Tibial nerve (tissue), 4 donors: ENCODE measurements at places on chromosomes 6 and 20. TPM values are rescaled to one million over a fixed set of nuclear protein-coding genes. Genes with fewer than 3 reads are reported as not detected.

C6orf89 gene
- total RNA-seq, result 57.9 TPM

- DNase-seq, result peak; percentile 45
Measured at GRCh38 chr20:36017048-36017951, 48.9 kb downstream of the CNBD2 start.

FITM2 gene
- total RNA-seq, result 9.0 TPM

DNA sequence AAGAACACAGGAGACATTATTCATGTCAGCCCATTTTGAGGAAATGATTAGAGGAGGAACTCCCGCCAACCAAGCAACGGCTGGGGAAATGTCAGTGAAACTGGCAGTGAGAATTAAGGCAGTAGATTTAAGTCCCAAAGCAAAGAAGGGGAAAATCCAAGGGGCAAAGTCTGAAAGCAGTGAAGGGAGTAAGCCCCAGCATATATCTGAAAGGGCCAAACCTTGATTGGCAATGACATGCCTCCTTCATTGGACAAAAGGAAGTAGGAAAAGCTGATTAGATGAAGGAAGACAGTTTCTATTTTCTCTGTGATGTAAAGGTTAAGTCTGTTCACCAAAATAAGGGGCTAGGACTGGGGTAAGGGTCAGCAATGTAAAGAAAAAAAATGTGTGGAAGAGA is 190.3 kb downstream of the RNF144B start:
- no peak for DNase-seq

DNA sequence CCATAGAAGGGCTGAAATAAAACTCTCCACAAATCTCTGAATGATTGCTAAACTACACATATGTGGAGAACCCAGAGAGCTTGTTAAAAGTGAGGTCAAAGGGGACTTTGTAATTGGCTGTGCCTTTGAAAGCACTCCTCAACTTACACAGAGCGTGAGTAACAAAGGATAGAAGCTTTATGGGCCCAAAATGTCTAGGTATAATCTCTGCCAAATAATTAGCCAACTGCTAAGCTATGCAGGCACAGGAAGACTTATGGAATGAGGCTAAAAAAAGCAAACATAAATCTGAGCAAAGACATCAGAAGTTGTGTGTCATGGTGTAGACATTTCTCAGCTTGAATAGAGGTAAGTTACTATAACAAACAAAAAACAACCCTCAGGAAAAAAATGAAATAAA is 23.3 kb upstream of the UST start:
- DNase-seq, result no peak

GRCh38 chr6:115969930-115970273 is 90.8 kb downstream of the FRK start:
- DNase-seq, result no peak

ATAT1 gene
- total RNA-seq, result 9.6 TPM

FANCE gene
- 8.2 TPM for total RNA-seq

GRCh38 chr6:92979281-92979680 is 440.1 kb downstream of the EPHA7 start:
- DNase-seq, result no peak

GRCh38 chr6:132713352-132714134 is at the start of gene VNN1:
VNN1 (minus strand) TSS chr6:132714055; CDS start chr6:132714035, 20 bp downstream.
- DNase-seq, result no peak

TNXB gene
- total RNA-seq, result 273 TPM

DNA sequence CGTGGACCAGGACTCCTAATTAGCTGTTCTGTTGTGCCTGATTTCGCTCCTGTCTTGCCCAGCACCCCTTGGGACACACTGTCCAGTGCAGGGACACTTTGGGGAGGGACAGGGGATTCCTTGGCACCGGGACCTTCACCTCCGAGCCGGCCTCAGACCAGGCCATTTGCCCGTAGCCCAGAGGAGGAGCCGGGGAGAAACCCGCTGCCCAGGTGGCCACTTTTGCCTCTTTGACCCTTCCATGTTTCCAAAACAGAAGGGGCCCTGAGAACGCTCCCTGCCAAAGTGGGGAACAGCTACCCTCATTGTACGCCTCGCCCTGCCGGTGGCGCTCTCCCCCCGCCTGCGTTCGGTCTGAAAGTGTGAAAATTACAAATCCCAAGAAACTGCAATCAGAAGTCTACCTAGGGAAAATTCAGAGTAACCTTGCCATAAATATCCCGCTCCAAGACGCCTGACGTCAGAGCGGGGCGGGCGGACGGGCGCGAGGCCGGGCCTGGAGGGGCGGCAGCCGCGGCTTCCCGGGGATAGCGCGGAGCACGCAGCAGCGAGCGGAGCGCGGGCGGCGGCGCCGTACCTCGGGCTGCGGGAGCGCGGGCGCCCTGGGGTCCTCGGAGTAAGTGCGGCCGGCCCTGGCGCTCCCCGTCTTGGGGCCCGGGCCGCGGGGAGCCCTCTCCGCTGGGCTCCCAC is at the start of gene DAAM2:
DAAM2 (plus strand) TSS at position 527 of the 690 bp plus-strand sequence. CDS start 63,927 bp downstream, outside the sequence.
- peak; percentile 70 for DNase-seq

DEFB126 gene
- total RNA-seq, result not detected

DNA sequence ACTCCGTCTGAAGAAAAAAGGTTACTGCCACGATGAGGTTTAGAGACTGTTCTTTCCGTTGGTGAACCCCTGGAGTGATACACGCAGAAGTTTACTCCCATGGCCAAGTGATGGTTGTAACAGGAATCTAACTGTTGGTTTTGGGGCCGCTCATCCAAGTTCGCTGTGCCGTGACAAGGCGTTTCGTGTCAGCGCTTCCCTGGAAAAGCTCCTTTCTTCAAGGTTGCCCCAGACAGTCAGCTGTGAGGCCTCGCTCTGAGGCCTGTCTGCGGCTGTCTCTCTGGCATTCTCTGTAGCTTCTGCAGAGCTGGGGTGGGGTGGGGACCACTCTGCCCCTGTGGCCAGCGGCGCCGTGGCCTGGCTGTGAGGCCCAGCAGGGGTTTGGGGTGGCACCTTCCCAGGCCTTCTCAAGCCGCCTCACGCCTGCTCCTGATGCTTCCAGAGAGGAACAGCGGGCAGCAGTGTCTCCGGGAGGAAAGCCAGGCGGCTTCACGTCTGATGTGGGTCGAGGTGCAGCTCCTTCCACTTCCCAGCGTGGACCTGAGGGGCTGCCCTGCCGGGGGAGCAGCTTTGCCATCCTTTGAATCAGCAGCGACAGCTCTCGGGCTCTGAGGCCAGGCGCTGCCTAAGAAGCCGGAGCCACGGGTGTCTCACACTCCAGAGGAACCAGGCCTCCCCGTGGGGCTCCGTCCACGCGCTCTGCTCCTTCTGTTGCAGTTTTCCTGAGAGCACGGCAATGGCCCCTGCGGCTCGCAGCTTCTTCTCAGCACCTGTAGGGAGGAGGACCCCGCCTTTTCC is 76.2 kb downstream of the SMOC2 start:
- no peak for DNase-seq

PROKR2 gene
- total RNA-seq, result not detected

DNA sequence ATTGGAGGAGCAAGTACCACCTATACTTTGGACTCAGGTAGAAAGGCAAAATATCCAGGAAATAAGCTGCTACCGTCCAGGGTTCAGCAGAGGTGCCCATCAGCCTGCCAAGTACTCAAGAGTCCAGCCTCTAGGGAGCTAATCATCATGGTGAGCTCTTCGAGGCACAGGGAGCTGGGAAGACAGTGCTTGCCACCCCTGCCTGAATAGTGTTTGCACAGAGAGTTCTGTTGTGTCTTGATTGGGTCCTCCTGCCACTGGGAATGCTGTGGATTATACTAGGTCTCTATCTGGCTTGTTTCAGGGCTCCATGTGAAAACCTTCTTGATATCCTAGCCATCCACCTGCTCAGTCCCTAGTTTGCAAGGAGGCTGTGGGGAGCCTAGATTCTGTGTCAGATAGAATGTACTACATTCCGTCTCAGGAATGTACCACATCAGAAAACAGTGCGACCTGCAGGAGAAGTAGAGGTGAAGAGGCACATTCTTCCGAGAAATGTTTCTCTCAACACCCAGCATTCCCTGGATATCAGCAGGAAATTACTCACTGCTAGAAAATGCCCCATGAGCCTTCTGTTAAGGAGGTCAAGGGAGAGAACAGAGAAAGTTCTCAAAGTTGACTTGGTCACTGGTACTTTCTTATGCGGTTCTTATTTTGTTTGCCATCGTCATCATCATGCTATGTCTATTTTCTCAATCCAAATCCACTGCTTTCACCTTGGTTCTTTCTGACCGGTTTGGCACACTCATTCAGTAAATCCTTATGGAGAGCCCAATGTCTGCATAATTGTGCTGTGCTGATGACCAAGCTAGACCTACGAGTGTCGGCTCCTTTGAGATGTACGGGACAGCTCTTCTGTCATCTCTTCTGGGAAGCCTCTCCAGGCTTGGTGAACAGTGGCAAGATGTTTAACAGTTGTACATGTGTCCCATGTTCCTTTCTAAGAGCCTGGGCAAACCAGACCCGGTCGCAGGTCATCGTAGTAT is 30.7 kb downstream of the PTPN1 start:
- no peak for DNase-seq

F13A1 gene
- total RNA-seq, result 94.2 TPM

GRCh38 chr20:13221673-13222318 is 722 bp downstream of the ISM1 start:
- no peak for DNase-seq

- no peak for DNase-seq
Measured at GRCh38 chr6:138869398-138869797, 73.5 kb downstream of the ECT2L start.

BPI gene
- total RNA-seq, result 0.84 TPM

DNA sequence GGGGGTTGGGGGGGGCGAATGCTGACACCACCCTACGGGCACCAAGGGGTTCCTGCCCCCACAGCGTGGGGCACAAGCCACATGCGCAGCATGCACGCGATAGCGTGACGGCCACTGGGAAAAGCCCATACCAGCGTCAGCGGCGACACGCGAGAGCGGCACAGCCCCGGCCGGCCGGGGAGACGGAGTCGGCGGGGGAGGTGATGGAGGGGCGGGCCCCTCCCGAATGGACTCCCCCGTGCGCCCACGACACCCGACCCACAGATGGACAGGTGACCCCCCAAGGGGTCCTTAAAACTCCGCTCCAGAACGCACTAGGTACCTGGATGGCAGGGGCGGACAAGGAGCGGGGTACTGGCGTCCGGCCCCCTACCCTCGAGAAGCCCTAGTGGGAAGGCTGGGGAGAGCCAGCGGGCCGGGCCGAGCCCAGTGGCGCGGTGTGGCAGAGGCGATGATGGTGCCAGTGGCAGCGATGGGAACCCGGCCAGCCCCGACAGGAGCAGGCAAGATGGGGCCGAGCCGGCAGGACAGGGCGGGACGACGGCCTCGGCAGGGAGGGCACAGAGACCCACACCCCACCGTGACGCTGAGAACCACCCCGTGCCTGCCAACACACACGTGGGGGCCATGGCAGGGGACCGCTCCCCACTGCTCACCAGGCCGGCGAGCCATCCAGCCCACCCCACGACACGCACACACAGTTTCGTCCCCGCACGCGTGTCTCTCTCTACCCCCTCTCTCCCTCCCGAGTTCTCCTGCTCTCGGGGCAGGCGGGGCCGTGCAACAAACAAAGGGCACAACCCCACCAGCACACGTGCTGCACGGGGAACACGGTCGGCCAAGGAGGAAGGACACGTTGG is 1959.8 kb upstream of the DEFB115 start:
- no peak for DNase-seq

SLC17A2 gene
- total RNA-seq, result not detected

GPX5 gene
- not detected for total RNA-seq

TUBB2B gene
- total RNA-seq, result 23.4 TPM

GRCh38 chr20:57756213-57756612 is 46.4 kb upstream of the PMEPA1 start:
- DNase-seq, result no peak
